CD4-positive, alpha-beta T cell treated with Interleukin-15 for 1 hour (primary cell): ENCODE measurements at places on chromosomes 16 and 17.
A peak's percentile ranks its signal among the peaks of the same experiment; 100 is the strongest.

DNA sequence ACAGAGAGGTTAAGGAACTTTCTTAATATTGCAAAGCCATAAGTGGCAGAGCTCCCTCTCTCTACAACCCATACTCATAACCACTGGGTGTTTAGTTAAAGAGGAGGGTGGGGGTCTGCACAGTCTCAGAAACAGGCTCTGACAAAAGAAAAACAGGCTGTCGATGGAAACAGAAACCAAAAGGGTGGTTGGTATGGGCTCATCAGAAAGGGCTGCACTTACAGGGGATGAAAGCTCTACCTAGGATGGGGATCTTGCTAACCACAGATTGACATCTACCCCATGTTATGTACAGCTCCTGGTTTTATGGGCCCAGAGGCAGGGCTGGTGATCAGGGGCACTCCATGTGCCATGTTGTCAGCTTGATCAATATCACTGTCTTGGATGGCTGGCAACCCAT lies 111.4 kb downstream of the CYLD start:
- DNase-seq = no peak

DNA sequence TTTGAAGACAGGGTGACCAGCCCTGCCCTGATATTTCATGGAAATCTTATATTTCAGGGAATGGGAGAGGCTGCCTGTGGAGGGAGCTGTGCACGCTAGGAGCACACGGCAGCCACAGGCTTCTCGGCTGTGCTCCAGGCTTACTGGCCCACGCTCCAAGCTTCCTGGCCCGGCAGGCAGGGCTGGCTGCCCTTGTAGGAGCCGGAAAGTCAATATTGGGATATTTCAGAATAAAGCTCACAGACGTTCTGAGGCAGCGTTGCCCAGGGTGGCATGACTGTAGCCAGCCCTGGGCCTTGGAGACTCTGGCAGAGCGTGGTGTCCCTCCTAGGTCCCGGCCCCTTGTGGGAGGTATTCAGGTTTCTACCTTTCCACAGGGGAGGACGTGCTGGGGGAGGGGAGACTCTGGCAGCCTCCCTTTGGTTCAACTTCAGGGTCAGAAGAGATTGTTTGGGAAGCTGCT lies 95.6 kb downstream of the NPIPB11 start:
- no peak for DNase-seq

DNA sequence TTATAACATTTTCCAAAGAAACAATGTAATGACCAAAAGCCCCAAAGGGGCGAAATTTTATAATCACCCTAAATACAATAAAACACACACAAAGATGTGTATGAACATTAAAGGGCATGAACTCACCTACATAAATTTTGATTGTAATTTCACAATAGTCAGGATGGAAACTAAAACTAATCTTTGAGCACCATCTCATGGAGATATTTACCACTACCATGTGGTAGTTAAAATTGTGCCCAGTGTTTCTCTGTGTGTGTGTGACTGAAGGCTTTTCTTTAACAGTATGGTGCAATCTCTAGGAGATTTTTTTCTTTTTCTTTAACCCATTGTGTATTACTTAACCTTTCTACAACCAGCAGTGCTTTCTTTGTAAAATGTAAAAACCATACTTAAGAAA lies 19.7 kb upstream of the MEIOC start:
- no peak for DNase-seq

DNA sequence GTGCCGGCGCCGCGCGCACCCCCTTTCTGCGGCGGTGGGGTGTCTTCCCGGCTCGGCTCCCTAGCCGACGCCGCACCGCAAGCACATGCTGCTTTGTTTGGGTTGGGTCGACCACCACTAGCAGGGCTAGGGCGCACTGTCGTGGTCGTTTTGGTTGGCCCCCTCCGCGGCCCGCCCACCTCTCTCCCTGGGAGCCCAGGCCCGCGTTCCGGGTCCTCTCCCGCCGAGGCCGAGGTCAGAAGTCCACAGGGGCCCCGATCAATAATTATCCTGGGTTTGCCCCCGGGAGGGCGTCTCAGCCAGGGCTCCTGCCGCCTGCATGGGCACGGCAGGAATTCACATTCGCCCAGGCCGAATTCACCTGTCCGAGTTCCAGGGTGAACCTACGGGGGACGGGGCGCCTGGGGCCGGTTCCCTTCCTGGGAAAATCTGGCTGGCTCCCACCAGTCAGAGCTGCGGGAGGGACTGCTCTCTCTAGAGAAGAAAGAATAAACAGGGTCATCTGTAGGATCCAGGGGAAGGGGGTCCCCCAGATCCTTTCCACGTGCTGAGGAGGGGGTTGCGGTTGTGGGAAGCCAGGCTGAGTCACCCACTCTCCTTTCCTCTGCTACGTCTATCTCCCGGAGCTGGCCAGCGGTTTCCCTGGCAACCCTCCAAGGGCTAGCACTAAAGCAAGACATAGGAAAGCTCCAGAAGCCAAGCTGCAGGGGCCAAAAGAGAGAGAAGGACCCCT lies 584 bp upstream of the STAT5B start:
- peak; percentile 63 for DNase-seq

DNA sequence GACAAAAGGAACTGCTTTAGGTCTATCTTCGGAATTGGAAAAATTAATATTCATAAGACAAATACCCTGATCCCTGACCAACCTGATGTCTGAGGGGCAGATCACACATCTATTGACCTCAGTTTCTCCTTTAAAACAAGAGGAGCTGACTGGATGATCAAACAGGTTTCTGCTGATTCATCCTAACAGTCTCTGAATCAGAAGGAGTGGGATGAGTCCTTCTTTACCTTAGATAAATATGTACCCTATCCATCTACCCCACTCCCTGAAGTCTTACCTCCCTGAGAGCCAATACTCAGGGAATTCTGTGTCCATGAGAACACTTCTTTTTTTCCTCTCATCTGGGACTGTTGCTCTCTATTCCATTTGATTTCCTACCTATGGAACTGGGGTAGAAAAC lies 80.3 kb upstream of the CRHR1 start:
- no peak for DNase-seq

DNA sequence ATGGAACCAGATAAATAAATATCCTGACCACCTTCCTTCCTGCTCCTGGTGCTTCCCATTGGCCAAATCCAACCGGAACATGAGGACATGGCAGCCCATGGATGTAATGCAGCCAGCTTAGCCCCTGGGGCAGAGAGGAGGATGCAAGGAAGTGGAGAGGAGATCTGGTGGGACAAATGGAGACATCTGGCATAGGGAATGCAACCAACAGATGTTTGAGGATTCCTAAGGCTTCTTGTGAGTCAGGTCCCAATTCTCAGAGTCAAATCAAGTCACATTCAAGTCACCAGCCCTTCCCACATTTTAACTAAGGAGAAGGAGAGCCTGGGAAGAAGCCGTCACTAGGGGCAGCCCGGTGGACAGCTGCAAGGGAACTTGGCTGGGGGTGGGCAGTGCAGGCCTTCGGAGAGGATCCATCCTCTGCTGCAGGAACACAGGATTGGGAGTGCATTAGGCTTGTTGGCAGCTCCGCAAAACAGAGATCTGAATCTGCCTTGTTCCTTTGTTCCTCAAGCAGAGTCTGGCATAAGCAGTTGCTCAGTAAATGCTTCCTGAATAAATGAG lies 62.8 kb upstream of the HS3ST2 start:
- DNase-seq = no peak

- no peak for DNase-seq
These were observed 1.6 kb upstream of the ODAD4 start for GRCh38 chr17:41928693-41929251.

DNA sequence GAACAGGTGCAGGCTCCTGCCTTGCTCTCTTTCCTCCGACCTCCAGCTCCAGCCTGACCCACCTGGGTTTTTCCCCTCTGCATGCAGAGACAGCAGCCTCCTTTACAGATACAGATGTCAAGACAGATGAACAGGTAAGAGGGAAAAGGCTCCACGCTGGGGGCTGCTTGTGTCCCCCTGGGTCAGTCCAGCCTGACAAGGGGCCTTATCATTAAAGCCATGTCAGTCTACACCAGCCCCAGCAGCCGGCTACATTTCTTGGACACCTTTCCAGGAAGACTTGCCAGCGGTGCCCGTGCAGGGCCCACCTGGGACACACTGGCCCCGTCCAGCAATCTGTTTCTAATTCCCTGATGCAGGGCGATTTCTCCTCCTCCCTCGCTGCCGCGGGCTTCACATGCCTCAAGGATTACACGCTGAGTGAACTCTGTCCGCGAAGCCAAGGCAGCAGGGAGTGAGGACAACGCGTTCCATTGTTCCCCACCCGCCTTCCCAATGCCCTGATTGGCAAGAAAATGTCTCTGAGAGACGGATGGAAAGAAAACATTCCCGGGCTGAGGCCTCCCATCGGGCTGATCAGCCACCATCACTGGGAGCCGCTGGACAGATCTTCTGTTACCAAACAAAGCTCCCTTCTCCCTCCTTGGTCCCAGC lies 184.7 kb downstream of the C16orf95 start:
- DNase-seq = no peak

DNA sequence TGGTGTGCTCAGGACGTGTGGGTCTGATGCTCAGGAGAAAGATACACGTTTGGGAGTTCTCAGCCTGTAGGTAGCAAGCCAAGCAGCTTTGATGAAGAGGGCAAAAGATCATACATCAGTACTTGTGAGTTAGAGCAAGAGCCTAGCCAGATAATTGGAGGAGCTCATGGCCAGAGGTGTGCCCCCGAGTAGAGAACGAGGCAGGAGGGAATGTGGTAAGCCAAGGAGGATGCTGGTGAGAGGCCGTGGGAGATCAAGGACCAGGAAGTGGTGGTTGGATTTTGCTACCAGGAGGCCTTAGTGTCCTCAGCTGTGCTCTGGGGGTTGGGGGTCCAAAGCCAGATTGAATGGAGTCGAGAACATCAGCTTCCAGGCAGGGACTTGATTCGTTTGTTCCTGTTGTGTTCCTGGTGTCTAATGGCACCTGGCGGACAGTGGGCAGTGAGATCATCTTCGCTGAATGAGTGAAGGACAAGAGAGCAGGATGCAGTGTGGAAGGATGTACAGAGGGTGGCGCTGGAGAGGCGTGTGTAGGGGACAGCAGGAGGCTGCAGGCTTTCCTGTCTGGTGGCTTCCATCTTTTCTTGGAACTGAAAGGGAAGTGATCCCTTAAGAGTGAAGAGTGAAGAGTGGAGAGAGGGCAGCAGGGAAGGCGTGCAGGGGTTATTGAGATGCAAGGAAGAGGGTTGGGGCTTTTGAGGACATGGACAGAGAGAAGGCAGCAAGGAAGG lies 11.6 kb downstream of the FBXL19 start:
- no peak for DNase-seq

GRCh38 chr17:74457146-74457819 lies 9.2 kb upstream of the CD300A start:
- DNase-seq = peak; percentile 68

GRCh38 chr17:66643815-66644710 lies 190.9 kb upstream of the CACNG5 start:
- DNase-seq = no peak

- no peak for DNase-seq
These were observed 26.7 kb upstream of the TOX3 start for GRCh38 chr16:52573365-52574299.

DNA sequence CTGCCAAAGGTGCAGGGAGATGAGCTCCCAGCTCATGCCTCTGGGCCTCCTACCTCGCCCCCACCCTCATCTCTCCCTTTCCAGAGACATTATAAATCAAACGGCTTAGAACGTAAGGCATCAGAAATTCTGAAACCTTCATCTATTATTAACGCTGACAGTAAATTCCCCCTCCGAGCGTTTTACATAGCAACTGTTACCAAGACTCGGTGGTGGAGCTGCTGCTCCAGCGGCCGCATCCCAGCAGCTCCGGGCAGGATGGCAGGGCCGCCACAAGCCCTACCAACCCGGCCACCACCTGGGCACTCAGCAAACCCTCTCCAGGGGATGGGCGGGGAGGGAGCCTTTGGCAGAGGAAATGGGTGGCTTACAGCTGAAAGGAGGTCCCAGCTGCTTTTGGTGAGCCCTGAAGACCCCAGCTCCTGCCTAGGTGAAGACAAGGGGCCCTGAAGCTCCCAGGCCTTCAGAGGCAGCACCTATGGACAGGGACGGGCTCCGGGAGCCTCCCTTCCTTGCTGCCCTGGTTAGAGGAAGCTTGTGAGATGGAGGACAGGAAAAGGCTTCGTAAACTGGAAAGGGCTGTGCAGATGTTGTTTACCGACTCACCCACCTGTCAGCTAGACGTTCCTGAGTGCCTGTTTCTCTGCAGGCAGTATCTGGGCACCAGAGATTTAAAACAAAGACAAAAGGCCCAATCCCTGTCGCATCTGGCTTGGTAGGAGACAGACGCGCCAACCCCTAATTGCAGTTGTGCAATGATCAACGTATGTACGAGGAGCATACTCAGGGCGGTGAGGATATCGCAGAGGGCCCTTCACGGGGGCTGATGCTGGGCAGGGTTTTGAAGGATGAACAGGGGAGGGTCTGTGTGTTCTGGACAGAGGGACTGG lies 76.9 kb downstream of the RAI1 start:
- no peak for DNase-seq

DNA sequence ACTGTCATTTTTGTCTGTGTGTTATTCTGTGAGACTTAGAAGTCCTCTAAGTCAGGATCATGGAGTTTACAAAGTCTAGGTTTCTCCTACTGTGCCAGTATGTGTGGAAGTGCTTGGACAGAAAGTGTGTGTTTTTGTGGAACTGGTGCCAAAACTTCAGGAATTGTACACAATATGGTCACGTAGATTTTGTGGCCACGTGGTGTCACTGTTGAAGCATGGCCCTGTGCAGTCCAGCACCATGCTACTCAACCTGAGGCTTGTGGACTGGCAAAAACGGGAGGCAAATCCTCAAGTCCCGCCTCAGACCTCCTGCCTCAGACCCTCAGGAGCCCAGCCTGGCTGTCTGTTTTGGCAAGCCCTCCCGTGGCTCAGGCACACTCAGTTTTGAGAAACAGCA lies 16.7 kb upstream of the ALKBH5 start:
- DNase-seq = no peak

DNA sequence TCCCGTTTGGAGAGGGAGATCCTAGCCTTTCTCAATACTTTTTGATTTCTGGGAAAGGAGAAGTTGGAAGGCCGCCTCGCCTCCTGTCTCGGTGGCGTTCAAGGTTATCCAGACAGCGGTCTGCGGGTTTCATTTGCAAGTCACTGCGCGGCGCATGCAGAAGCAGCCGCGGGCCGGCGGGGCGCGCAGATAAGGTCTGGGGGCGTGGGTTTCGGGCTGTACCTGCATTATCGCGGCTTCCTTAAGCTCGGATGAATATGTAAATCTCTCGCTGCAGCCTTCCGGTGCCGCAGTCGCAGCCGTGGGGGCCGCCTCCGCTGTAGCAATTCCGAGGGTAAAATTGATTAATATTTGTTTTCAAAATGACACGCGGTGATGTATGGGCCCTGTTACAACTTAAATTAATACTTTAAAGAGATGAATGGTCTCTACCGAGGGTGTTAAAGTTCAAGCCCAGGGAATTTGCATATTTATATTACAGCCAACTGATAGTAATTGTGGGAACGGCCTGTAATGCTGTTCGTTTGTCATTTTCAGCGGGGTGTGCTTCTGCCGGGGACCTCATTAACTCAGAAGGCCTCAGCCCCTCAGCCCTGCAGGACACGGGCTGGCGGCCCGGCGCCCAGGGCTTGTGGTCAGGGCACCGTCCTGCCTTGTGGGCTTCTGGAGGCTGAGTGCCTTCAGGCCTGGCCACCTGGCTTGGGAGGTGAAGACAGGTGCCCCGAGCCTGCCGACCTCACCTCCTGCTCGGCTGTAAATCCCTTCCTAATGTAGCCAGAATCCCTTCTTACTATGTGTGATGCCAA lies 99.4 kb downstream of the CYLD start:
- peak; percentile 27 for DNase-seq
